Pancreas (tissue), 10 donors: ENCODE measurements at places on chromosomes 3 and 15. TPM values are rescaled to one million over a fixed set of nuclear protein-coding genes. Genes with fewer than 3 reads are reported as not detected.

DNA sequence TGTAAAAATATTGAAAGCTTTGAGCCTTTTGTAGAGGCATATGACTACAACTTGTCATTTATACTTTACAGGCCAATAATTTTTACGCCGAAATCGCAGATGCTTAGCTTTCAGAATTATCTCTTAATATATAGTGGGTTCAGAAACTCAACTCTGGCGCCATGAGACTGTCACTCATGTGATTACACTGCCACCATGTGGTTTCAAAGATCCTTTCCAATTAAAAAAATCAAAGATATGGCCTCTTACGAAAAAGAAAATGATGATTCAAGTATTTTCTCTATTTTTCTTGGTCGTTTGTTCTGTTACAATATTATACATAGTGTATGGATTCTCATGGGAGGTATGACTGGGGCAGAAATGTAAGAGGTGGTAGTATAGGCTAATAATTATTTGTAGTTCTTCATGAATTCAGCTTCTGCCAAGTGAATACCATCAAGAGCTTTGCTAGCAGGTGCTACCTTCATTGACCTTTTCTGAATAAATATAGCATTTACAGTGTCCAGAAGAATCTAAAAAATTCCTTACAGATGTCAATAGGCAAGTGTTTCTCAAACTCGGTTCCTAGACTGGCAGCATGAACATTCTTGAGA, 751.7 kb upstream of the GOLIM4 start:
- H3K27ac ChIP-seq = no peak overlapping the region
- H3K27me3 ChIP-seq = no peaks in the 10 kb centered on the region
- no peak overlapping the region for H3K4me3 ChIP-seq
- H3K4me1 ChIP-seq = no peaks in the 10 kb centered on the region

- H3K36me3 ChIP-seq = no peaks in the 10 kb centered on the region
- H3K27ac ChIP-seq = no peak overlapping the region
- H3K4me3 ChIP-seq = no peak overlapping the region
- no peak for DNase-seq
- no peaks in the 10 kb centered on the region for H3K27me3 ChIP-seq
Measured at GRCh38 chr3:193119926-193120325, 121.1 kb upstream of the PLAAT1 start.

- H3K36me3 ChIP-seq = no peaks in the 10 kb centered on the region
- no peaks in the 10 kb centered on the region for H3K4me1 ChIP-seq
- H3K27me3 ChIP-seq = no peaks in the 10 kb centered on the region
- H3K27ac ChIP-seq = no peak overlapping the region
- no peak for DNase-seq
Measured at GRCh38 chr3:157285966-157286365, 126.0 kb upstream of the CCNL1 start.

Gene FGF12
- 4.4 TPM for total RNA-seq

Gene OR5K2
- total RNA-seq = not detected

DNA sequence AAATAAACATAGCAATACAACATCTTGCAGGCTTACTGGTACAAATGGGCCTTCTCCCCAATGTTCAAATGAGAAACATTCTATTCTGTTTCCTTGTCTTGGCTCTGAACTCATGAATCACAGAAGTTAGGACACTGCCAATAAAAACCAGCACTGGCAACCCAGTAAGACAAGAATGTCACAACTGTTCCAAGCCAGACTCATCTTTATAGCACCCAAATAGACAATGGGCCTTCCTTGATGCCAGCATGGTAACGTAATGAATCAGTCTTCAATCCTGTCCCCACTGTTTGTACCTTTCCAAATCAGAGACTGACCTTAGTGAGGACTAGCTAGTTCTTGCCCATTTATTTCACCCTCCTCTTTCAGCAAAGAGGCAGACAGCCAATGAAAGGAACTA, 14.1 kb upstream of the RPS17 start:
- no peaks in the 10 kb centered on the region for H3K4me1 ChIP-seq
- H3K27me3 ChIP-seq = no peaks in the 10 kb centered on the region
- H3K4me3 ChIP-seq = no peak overlapping the region
- H3K27ac ChIP-seq = no peak overlapping the region
- H3K36me3 ChIP-seq = no peaks in the 10 kb centered on the region

Gene SYNPR
- total RNA-seq = not detected

DNA sequence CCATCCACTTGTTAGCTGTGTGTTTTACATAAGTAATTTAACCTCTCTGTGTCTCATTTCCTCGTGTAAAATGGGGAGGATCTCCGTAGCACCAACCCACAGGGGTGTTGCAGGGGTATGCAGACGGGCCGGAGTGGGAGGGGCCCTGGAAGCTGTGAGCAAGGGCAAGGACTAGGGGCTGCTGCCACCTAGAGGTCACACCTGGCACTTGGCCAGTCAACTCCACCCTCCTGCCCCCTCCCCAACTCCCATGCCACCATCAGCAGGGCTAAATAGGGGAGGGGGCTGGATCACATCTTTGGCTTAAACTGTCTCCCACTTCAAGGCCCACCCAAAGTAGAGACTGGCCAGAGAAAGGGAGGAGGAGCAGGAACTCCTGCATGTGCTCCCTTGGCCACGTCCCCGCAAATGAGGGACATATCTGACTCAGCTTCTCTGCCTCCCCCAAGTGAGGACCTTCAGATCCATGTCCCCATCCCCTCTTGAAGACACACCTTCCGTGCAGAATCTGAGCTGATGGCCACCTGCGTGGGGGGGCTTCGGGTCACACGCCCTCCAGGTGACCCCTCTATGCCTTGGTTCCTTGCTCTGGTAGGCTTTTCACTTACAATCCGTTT, 2.6 kb downstream of the CCDC9B start:
- H3K27ac ChIP-seq = peak overlapping the region; percentile 80
- DNase-seq = peak; percentile 66
- no peaks in the 10 kb centered on the region for H3K27me3 ChIP-seq
- H3K36me3 ChIP-seq = no peaks in the 10 kb centered on the region

- H3K4me3 ChIP-seq = no peak overlapping the region
- no peaks in the 10 kb centered on the region for H3K27me3 ChIP-seq
- H3K27ac ChIP-seq = no peak overlapping the region
- H3K36me3 ChIP-seq = no peaks in the 10 kb centered on the region
- no peak for DNase-seq
- H3K4me1 ChIP-seq = no peaks in the 10 kb centered on the region
Measured at GRCh38 chr15:58568157-58568571, 136.4 kb downstream of the LIPC start.

- no peak overlapping the region for H3K4me3 ChIP-seq
- no peak overlapping the region for H3K27ac ChIP-seq
- H3K4me1 ChIP-seq = no peaks in the 10 kb centered on the region
- no peaks in the 10 kb centered on the region for H3K36me3 ChIP-seq
- DNase-seq = peak; percentile 50
- no peaks in the 10 kb centered on the region for H3K27me3 ChIP-seq
Measured at GRCh38 chr15:77870195-77871065, 207.1 kb downstream of the TBC1D2B start.

DNA sequence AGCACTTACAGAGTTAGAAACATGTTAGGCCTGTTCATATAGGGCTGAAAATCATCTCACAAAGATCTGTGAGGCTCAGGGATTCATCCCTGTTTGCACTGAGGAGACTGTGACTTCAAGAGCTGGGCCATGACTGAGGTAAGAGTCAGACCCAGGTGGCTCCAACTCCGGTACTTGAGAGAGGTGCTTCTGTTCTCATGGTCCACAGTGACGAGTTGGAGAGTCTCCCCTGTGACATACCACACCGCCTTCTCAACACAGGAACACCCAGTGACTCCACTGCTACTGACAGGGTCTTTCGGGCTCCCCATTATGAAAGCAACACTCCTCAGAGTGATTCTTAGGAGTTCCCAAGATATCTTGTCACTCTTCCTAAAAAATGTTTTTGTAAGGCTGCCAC, 27.4 kb downstream of the FSTL1 start:
- no peak overlapping the region for H3K27ac ChIP-seq
- no peak overlapping the region for H3K4me3 ChIP-seq
- no peaks in the 10 kb centered on the region for H3K36me3 ChIP-seq
- no peak for DNase-seq
- no peaks in the 10 kb centered on the region for H3K27me3 ChIP-seq

- peak; percentile 94 for DNase-seq
- peak overlapping the region; percentile 64 for H3K27ac ChIP-seq
- peaks cover 35% of the 10 kb centered on the region for H3K4me1 ChIP-seq
Measured at GRCh38 chr3:8443829-8444791, 57.5 kb upstream of the LMCD1 start.

Gene GPR27
- 0.83 TPM for total RNA-seq

- H3K27me3 ChIP-seq = no peaks in the 10 kb centered on the region
- peaks cover 9% of the 10 kb centered on the region for H3K4me1 ChIP-seq
- H3K36me3 ChIP-seq = no peaks in the 10 kb centered on the region
- H3K4me3 ChIP-seq = no peak overlapping the region
- H3K27ac ChIP-seq = no peak overlapping the region
- DNase-seq = no peak
Measured at GRCh38 chr3:100083209-100083608, 31.1 kb downstream of the FILIP1L start.

- no peaks in the 10 kb centered on the region for H3K27me3 ChIP-seq
- no peaks in the 10 kb centered on the region for H3K36me3 ChIP-seq
- H3K4me3 ChIP-seq = no peak overlapping the region
- H3K4me1 ChIP-seq = peaks cover 14% of the 10 kb centered on the region
- H3K27ac ChIP-seq = no peak overlapping the region
Measured at GRCh38 chr3:155664925-155665695, 79.8 kb downstream of the PLCH1 start.

DNA sequence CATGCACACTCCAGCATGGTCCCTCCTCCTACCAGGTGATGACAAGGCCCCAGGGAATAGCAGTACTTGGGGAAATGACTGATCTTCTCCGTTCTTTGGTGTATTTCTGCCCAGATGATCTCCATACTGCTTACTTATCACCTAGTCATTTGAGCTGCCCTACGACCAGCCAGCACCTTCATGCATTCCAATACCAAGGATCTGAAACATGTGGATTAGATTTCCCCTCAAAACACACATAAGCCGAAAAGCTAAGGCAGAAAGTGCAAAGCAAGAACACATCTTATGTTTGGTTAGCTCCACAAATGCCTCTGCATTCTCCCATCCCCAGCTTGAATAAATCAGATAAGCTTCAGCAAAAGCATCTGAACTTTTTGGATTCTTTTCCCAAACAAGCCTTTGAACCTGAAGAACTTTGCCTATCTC, 64.8 kb upstream of the BCL6 start:
- H3K4me3 ChIP-seq = no peak overlapping the region
- no peaks in the 10 kb centered on the region for H3K36me3 ChIP-seq
- no peaks in the 10 kb centered on the region for H3K27me3 ChIP-seq

Gene SLC2A2
- 0.59 TPM for total RNA-seq

Gene CASR
- total RNA-seq = 11.9 TPM

DNA sequence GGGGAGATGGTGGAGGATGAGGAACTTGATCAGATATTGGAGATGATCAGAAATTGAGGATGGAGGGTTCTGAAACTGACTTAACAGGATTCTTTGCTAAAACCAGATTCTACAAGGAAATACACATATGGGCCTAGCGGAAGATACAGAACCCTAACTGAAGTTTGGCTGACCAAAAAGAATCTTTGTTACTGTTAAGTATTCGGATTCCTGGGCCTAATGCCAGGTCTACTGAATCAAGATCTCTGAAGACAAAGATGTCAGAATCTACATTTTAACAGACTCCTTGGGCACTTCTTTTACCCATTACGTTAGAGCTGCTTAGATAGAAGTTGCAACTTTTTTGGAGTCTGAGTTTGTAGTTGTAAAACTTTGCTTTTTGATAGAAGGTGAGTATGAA, 137.7 kb downstream of the FNDC3B start:
- peaks cover 3% of the 10 kb centered on the region for H3K4me1 ChIP-seq
- DNase-seq = no peak
- H3K36me3 ChIP-seq = no peaks in the 10 kb centered on the region
- H3K27ac ChIP-seq = no peak overlapping the region
- H3K27me3 ChIP-seq = no peaks in the 10 kb centered on the region
- no peak overlapping the region for H3K4me3 ChIP-seq

DNA sequence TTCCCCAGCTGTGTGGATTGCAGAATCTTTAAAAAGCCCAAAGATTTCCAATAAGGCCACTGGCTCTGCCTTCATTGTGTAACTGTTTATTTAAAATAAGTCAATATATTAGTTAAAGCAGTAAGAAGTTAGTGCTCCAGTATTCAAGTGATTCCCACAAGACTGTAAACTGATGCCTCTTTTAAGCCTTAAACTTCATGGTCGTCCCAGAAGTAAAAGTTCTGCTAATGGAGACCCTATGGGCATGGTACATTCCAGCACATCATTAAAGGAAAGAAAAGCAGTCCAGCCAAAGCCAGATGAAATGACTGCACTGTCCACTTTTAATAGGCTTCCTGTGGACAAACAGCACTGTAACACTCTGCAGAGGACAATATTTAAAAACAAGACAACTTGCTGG, 512.6 kb downstream of the MECOM start:
- H3K36me3 ChIP-seq = no peaks in the 10 kb centered on the region
- H3K4me3 ChIP-seq = no peak overlapping the region
- no peak overlapping the region for H3K27ac ChIP-seq
- DNase-seq = no peak
- H3K4me1 ChIP-seq = no peaks in the 10 kb centered on the region

Gene ARIH2
- 40.3 TPM for total RNA-seq

Gene SEMA3G
- 5.4 TPM for total RNA-seq

GRCh38 chr3:129854460-129854859, 39.1 kb downstream of the TMCC1 start:
- H3K4me1 ChIP-seq = peaks cover 10% of the 10 kb centered on the region
- DNase-seq = no peak
- no peak overlapping the region for H3K27ac ChIP-seq

GRCh38 chr3:150131663-150132062, 161.0 kb upstream of the PFN2 start:
- no peak overlapping the region for H3K27ac ChIP-seq
- DNase-seq = no peak
- no peak overlapping the region for H3K4me3 ChIP-seq
- H3K36me3 ChIP-seq = no peaks in the 10 kb centered on the region
- H3K27me3 ChIP-seq = no peaks in the 10 kb centered on the region
- no peaks in the 10 kb centered on the region for H3K4me1 ChIP-seq

GRCh38 chr3:82741346-82741745, 979.9 kb upstream of the GBE1 start:
- H3K27ac ChIP-seq = no peak overlapping the region
- no peaks in the 10 kb centered on the region for H3K27me3 ChIP-seq
- no peak for DNase-seq
- H3K4me1 ChIP-seq = no peaks in the 10 kb centered on the region
- no peaks in the 10 kb centered on the region for H3K36me3 ChIP-seq

Gene FETUB
- total RNA-seq = not detected

Gene IL16
- total RNA-seq = 3.4 TPM

Gene CPEB1
- 0.44 TPM for total RNA-seq

- H3K36me3 ChIP-seq = no peaks in the 10 kb centered on the region
- no peak overlapping the region for H3K27ac ChIP-seq
- no peaks in the 10 kb centered on the region for H3K27me3 ChIP-seq
- H3K4me3 ChIP-seq = no peak overlapping the region
Measured at GRCh38 chr15:89007989-89008388, 80.3 kb upstream of the ABHD2 start.
